Progenitor cell of endocrine pancreas (in vitro differentiated cells): ENCODE measurements at places on chromosomes 5 and 9.

- peaks cover 2% of the 10 kb centered on the region for H3K27me3 ChIP-seq
- H3K4me3 ChIP-seq: no peak overlapping the region
- H3K4me1 ChIP-seq: no peaks in the 10 kb centered on the region
- no peak overlapping the region for H3K27ac ChIP-seq
- no peaks in the 10 kb centered on the region for H3K36me3 ChIP-seq
These were observed 60.4 kb downstream of the PSD2 start for GRCh38 chr5:139855946-139856540.

DNA sequence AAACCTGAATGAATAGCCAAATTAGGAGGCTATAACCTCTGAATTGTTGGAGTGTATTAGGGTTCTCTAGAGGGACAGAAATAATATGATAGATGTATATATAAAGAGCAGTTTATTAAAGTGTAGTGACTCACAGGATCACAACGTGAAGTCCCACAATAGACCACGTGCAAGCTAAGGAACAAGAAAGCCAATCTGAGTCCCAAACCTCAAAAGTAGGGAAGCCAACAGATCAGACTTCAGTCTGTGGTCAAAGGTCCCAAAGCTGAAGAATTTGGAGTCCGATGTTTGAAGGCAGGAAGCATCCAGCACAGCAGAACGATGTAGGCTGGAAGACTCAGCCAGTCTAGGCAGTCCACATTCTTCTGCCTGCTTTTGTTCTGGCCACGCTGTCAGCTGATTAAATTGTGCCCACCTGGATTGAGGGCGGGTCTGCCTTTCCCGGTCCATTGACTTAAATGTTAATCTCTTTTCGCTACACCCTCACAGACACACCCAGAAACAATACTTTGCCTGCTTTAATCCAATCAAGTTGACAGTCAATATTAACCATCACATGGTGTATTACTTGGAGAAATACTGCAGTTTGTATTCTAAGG is 550.6 kb downstream of the CDH10 start:
- no peaks in the 10 kb centered on the region for H3K4me1 ChIP-seq
- no peak for DNase-seq
- no peak overlapping the region for H3K4me3 ChIP-seq
- H3K36me3 ChIP-seq: peaks cover 2% of the 10 kb centered on the region

- H3K36me3 ChIP-seq: peaks cover 3% of the 10 kb centered on the region
- DNase-seq: no peak
- no peak overlapping the region for H3K27ac ChIP-seq
- H3K4me3 ChIP-seq: no peak overlapping the region
- peaks cover under 1% of the 10 kb centered on the region for H3K27me3 ChIP-seq
These were observed 148.5 kb upstream of the ALDH1B1 start for GRCh38 chr9:38243993-38244392.

GRCh38 chr5:78597068-78597973 is 51.3 kb downstream of the LHFPL2 start:
- no peak overlapping the region for H3K4me3 ChIP-seq
- H3K4me1 ChIP-seq: peaks cover 30% of the 10 kb centered on the region
- H3K27me3 ChIP-seq: no peaks in the 10 kb centered on the region
- H3K27ac ChIP-seq: peak overlapping the region; percentile 6

DNA sequence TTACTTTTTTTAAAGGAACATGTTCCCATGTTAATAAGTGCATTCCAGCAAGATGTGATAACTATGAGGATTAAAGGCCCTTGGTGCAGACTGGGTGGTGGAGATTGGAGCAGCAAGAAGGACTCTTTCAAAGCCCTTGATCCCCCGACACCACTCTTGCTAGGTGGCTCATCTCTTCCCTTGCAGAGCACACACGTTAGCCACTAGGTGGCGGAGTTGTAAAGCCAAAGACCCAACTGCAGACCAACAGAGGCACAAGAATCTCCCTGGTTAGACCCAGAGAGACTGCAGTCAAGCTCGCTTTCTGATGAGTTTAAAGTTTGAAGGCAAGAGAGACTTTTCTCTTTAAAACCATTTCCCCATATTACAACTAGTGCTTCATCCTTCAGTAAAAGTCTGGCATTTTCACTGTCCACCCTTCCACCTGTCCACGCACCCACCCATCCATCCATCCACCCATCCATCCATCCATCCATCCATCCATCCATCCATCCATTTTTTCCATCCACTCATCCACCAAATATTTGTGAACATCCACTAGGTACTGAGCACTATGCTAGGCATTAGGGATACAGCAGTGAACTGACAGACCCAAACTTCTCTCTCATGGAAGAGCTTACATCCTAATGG is 226.9 kb downstream of the MSX2 start:
- no peak overlapping the region for H3K4me3 ChIP-seq
- H3K36me3 ChIP-seq: no peaks in the 10 kb centered on the region
- peaks cover 3% of the 10 kb centered on the region for H3K4me1 ChIP-seq
- H3K27me3 ChIP-seq: peaks cover 20% of the 10 kb centered on the region
- peak; percentile 50 for DNase-seq
